Stimulated activated CD8-positive, alpha-beta memory T cell treated with anti-CD3 and anti-CD28 coated beads, Interleukin-15, amount 100 ng/mL, for 1 hour (primary cell): ENCODE measurements at places on chromosomes 3 and 15.

GRCh38 chr15:91947683-91948608 lies 94.4 kb downstream of the SLCO3A1 start:
- DNase-seq, result no peak

DNA sequence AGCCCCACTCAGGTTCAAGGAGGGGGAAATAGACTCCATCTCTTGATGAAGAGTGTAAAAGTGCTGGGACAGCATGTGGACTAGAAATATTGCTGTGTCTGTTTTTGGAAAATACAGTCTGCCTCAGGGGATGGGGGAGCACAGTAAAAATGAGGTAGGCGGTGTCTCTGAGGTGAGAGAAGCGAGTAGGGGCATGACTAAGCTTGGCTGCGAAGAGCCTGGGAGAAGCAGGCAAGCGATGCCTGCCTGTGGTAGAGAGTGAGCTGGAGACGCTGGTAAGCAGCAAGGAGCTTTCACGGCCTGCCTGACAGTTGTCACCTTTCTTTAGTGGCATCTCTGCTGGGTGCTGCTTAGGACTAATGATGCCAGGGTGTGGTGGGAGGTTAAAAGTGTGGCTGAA lies 49.0 kb upstream of the DCLK3 start:
- no peak for DNase-seq

DNA sequence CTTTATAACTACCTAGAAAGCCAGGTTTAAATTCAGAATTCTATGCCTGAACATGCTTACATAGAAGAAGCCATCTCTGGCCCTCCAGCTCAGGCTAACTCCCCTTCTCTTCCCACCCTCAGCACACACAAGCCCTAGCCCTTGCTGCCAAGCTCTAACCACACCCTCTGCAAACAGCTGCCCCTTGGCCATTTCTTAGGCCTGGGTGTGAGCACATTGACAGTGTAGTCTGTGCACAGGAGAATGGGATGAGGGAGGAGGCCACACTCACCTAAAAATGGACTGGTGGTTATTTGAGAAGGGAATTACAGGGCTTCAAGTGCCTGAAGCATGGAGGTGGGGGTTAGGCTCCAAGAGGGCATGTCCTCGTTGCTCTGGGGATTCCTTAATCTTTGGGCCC lies 42.3 kb upstream of the SLC25A36 start:
- no peak for DNase-seq

- DNase-seq, result no peak
These were observed 194.7 kb downstream of the SV2B start for GRCh38 chr15:91294795-91295194.

- no peak for DNase-seq
These were observed 745.6 kb downstream of the VGLL3 start for GRCh38 chr3:86245360-86245759.

DNA sequence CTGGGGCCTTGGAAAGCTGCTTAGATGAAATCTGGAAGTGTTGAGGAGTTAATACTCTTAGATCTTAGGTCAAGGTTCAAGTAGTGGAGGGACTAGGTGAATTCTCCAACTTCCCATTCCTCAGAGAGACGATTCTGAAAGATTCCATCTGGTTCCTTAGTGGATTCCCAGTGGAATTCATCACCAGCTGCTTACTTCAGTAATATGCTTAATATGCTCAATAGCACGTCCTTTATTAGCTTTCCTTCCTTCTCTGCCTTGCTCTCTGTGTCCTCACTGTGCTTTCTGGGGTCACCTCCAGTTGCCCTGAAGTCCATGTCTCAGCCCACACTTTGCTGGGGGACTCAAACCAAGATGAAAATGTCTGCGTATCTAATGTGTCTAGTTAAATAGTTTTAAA lies 31.0 kb downstream of the CEP63 start:
- DNase-seq, result no peak

DNA sequence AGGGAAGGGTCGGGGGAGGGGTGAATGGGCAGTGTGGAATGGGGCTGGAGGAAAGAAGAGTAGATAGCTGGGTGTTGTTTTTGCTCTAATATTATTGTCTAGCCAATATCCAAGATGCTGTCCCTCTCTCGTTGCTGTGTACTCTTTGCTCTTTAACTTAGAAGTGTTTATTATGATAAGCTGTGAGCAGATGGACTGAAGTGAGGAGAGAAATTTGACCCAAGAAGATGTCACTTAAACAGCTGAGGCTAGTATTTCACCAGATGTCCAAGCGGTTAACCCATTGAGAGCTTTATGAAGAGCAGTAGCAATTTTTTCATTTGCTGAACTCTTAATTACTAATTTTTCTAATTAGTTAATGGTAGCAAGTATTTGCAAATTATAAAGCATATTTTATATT lies 212.2 kb upstream of the TP63 start:
- DNase-seq, result no peak

- no peak for DNase-seq
These were observed 160.8 kb downstream of the ALCAM start for GRCh38 chr3:105527535-105527934.

DNA sequence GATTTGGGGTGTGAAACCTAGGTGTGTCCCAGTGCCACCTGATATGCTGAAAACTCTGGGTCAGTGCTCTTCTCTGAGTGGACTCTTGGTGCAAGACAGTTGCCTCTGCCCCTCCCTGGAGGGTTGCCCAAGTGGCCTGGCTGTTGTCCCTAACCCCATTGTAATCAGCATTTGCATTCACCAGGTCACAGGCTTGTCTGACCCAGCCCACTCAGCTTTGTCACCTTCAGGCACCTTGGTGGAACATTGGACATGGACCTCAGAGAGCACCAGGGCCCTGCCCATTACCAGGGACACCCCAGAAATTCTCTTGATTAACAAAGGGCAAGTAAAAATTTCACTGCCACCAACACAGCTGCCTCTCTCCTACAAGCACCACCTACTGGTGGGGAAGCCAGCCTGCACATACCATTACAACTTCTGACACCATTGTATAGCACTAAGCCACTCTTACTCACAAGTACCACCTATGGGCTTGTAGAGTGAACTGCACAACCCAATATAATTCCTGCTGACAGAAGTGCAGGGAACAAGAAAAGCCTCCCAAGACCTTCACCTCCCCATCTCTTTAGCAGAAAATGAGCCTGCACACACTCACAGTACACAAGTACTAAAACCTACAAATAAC lies 324.6 kb downstream of the EPHA6 start:
- DNase-seq, result no peak

- DNase-seq, result no peak
These were observed 20.4 kb upstream of the AP3B2 start for GRCh38 chr15:82730022-82730530.

- no peak for DNase-seq
These were observed 216.5 kb downstream of the SNRPN start for GRCh38 chr15:25171111-25171811.

GRCh38 chr3:114711321-114711886 lies 417.6 kb downstream of the TIGIT start:
- DNase-seq, result no peak

- DNase-seq, result peak; percentile 55
These were observed 62.7 kb upstream of the ZNF148 start for GRCh38 chr3:125437631-125438435.

- no peak for DNase-seq
These were observed 197.0 kb upstream of the CBLB start for GRCh38 chr3:106065831-106066230.

GRCh38 chr15:100761290-100761935 lies 118.2 kb upstream of the ALDH1A3 start:
- no peak for DNase-seq

DNA sequence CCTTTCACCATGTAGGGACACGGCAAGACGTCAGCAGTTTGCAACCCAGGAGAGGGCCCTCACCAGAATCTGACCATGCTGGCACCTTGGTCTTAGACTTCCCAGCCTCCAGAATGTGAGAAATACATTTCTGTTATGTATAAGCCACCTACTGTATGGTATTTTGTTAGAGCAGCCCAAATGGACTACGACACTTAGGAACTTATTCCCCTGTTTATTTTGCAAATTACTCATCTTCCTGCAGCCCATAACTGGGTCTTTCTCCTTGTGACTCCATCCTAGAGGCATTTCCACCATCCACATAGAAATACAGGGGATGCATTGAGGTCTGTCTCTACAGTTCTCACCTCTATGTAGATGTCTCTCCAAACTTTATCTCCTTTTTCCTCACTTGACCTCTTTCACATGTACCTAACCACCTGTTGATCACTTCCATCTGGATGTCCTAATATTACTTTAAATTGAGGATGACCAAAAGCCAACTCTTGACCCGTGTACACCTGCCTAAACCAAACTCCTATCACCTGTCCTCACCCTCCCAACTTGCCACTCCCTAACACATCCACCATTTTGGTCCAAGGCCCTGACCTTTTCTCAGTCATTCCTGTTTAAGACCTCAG lies 406.0 kb upstream of the WNT5A start:
- DNase-seq, result no peak

DNA sequence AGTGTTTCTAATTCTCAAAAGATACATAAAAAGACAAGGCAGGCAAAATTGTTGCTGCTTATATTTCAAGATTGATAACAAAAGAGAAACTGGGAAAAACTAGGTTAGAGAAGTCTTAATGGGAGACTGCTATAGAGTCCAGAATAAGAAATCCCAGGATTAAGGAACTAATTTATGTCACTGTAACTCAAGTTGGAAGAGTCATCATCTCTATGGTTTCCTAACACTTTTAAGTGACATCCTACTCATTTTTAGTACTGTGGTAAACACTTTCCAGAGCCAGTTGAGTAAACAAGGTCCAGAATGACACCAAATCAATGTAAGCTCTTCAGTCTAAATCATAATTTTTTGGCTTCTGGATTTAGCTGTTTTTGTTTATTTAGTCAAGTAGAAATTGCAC lies 8.0 kb downstream of the CLDN16 start:
- no peak for DNase-seq

DNA sequence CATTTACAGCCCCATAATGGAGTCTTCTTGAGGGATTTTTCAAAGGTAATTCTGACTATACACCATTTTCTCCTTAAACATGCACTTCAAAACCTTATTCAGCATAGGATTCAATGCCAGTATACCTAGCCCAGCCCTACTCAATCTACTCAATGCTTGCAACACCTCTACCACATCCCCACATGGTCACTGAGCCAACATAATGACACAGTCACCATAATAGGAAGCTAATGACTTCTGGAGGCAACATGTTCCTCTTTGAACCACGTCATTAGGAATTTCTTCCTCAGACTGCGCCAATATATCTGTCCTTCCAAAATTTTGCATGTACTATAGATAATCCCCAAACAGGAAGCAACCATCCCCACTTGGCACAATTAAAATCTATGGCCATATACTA lies 153.9 kb upstream of the SETMAR start:
- no peak for DNase-seq

GRCh38 chr3:11495948-11496557 lies 147.7 kb downstream of the VGLL4 start:
- no peak for DNase-seq

- no peak for DNase-seq
These were observed 580.1 kb downstream of the ROBO2 start for GRCh38 chr3:77620009-77620408.

DNA sequence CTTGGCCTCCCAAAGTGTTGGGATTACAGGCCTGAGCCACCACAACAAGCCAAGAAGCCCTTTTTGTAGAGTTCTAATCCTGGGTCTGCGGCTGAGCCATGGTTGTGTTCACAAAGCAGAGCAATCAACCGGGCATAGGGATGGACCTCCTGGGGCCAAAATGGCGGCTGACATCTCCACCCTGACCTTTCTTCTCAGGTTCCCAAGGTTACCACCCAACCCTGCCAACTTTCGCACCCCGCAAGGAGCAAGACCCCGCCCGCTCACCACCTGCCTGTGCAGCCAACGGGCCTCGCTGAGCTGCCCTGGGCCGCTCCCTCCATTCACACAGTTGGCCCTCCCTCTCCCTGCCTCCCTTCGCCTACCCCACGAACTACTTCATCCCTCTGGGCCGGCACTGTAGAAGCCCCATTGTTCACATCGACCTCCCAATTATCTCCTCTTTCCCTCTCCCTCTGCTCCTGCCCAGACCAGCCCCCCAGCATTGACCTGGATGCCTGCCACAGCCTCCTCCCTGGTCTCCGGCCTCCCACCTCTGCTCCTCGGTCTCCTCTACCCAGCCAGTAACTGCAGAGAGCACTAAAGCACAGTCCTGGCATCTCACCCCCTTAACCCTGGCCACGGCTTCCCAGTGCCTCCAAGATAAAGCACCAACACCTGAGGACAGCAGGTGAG lies 62.0 kb upstream of the TFRC start:
- DNase-seq, result no peak

DNA sequence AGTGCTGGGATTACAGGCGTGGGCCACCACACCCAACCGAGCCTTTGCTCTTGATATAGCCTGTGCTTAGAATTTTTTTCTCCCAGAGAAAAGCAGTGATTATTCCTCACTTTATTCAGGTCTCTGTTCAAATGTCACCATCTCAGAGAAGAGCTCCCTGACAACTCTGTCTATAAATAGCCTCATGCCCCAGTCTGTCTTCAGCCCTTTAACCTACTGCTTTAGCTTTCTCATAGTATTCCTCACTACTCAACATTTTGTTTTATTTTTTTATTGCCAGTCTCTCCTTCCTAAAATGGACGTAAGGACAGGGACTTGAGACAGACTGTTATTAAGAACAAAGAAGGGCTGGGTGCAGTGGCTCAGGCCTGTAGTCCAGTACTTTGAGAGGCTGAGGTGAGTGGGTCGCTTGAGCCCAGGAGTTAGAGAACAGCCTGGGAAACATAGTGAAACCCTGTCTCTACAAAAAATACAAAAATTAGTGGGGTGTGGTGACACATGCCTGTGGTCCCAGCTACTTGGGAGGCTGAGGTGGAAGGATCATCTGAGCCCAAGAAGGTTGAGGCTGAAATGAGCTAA lies 78.7 kb upstream of the TTBK2 start:
- no peak for DNase-seq

- no peak for DNase-seq
These were observed 5.0 kb upstream of the AP3S2 start for GRCh38 chr15:89898614-89899294.

- no peak for DNase-seq
These were observed 272.2 kb upstream of the RARB start for GRCh38 chr3:25155652-25156471.

DNA sequence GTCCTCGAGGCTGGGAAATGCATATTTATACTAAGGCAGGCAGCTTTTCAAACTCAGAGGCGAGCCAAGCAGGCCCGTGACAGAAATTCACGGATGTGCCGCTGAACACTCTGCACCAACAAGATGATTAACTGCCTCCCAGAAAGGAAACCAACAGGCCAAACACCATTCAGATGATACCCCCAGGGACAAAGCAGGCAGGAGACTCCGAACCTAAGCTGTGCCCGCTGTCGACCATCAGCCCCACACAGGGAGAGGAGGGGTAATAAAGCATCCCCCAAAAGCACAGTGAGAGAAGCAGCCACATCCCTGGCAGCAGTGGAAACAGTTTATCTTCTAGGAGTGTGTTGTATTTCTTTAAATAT lies 31.8 kb downstream of the ADAMTS17 start:
- no peak for DNase-seq

GRCh38 chr3:183857863-183858262 lies 26.8 kb downstream of the PARL start:
- no peak for DNase-seq

DNA sequence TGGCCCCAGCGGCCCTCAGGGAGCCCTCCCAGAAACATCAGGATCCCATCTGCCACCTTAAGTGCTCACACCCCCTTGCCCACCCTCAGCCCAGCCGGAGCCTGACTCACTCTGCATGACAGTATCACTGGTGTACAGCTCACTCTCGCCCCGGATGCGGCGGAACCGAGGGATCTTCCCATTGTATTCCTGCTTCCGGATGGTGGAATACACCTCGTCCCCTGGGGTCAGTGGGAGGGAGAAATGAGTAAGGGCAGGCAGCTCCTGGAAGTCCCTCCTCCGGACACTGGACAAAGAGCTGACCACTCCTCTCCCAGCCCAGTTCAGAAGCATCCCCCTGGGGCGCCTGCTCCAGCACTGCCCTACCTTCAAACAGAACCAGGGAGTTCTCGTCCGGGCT lies 16.5 kb downstream of the SEMA7A start:
- no peak for DNase-seq
